Activated T-helper 17 cell treated with anti-CD3 and anti-CD28 coated beads, Interleukin-2, amount 50 U/mL, for 72 hours (primary cell): ENCODE measurements at places on chromosomes 12 and 14. TPM values are rescaled to one million over a fixed set of nuclear protein-coding genes. Genes with fewer than 3 reads are reported as not detected.

SDS gene
- total RNA-seq: not detected

WSCD2 gene
- not detected for total RNA-seq

UNC79 gene
- 0.05 TPM for total RNA-seq

GPD1 gene
- 0.35 TPM for total RNA-seq

TRPV4 gene
- total RNA-seq: not detected

TSHR gene
- total RNA-seq: 0.50 TPM

GALNT16 gene
- total RNA-seq: 0.06 TPM

PSMD9 gene
- total RNA-seq: 75.1 TPM

GPRC5D gene
- not detected for total RNA-seq

C14orf93 gene
- total RNA-seq: 9.6 TPM

ADAM20 gene
- 0.65 TPM for total RNA-seq

AKAP3 gene
- total RNA-seq: 1.7 TPM

NGB gene
- total RNA-seq: not detected

FSCB gene
- not detected for total RNA-seq

EIF2S3B gene
- total RNA-seq: 0.26 TPM

CBLN3 gene
- total RNA-seq: 11.1 TPM

PIWIL1 gene
- total RNA-seq: not detected

DHRS2 gene
- total RNA-seq: 17.7 TPM

NOXRED1 gene
- 1.0 TPM for total RNA-seq

ETFBKMT gene
- total RNA-seq: 0.24 TPM

CLEC6A gene
- total RNA-seq: not detected

SYNE3 gene
- 78.9 TPM for total RNA-seq

PKP2 gene
- not detected for total RNA-seq

TMPRSS12 gene
- not detected for total RNA-seq

AHNAK2 gene
- 0.06 TPM for total RNA-seq
